Right hindlimb (tissue), 1 donor: ENCODE measurements at places on chromosomes 6 and 20.

DNA sequence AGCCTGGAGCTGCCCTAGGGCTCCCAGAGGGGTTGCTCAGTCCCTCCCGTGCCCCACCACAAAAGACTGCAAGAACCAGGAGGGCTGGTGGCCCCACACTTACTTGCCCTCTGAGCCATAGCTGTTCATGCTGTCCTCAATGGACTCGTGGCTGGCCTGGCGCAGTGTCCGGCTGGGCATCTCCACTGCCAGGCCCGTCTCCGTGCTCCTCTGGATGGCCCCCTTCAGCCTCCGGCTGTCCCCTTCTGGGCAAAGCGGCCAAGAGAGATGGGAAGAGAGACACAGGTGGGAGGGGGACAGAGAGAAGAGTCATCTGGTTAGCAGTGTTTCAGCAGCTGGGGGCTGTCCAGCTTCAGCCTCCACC, 25.5 kb downstream of the KCNK15 start:
- DNase-seq, result no peak

DNA sequence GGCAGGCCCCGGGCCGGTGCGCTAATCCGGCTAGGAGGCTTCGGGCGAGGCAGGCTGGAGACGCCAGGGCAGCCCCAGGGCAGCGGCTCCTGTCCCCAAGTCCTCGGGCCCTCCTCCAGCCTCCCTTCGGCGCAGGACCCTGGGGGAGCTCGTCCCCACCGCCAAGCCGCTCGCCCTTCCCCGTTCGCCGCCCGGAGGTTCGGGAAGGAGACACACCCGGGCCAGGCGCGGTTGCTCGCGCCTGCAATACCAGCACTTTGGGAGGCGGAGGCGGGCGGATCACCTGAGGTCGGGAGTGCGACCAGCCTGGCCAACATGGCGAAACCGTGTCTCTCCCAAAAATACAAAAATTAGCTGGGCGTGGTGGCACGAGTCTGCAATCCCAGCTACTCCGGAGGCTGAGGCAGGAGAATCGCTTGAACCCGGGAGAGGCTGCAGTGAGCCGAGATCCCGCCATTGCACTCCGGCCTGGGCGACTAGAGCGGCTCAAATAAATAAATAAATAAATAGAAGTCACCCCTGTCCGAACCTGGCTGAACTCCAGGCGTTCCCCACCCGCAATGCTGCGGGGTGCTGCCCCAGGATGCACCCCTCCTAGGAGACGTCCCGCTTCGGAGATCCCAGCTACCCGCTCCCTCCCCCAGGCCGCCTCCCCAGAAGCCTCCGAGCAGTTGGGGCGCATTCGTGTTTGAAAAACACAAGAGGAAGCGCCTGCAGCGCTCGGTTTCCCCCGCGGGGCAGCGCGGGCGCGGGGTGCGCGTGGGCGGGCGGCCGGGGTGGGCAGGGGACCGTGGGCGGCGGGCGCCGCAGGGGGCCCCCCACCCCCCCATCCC, 27.5 kb downstream of the SERPINB9 start:
- DNase-seq, result peak; percentile 58

- no peak for DNase-seq
Measured at GRCh38 chr6:27582928-27583725, 110.2 kb upstream of the ZNF184 start.

- peak; percentile 71 for DNase-seq
Measured at GRCh38 chr6:112188906-112189305, 65.5 kb downstream of the LAMA4 start.

GRCh38 chr6:100790084-100790483, 91.0 kb downstream of the ASCC3 start:
- DNase-seq, result no peak

DNA sequence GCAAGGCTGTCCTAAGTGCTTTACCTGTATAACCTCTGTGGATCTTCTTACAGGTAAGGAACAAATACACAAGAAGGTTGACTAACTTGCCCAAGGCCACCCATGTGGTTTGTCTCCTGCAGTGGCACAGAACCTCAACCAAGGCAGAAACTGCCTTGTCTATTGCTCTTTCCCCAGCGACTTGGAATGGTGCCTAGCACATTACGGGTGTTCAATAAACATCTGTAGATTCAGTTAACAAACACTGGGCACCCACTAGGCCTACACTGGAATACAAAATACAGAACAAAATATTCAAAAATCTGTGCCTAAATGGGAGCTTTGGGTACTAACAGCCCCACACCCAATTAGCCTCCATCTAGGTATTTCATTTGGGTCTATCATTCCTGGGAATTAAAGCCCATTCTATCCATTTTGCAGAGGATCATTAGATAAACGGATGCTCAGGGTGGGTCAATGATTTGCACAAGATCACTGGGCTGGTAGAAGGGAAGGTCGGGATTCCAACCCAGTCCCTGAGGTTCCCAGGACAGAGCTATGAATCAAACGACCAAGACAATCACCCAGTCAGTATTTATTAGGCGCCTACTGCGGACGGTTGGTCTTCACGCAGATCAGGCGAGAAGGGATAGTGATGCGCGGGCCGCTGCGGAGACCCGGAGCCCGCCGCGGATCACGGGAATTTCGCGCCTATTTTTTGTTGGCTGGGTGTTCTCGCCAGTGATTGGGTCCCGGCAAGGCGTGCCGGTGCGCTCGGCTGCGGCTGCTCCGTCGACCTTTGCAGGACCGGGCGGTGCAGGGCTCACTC, at the start of gene STK35:
STK35 (plus strand) TSS at position 771 of the 808 bp plus-strand sequence. CDS start 55 bp downstream, outside the sequence.
- DNase-seq, result no peak

GRCh38 chr6:10963113-10963512, 76.3 kb downstream of the SYCP2L start:
- no peak for DNase-seq

GRCh38 chr6:128667339-128667858, 147.0 kb upstream of the PTPRK start:
- no peak for DNase-seq

GRCh38 chr6:133467982-133468380, 226.8 kb downstream of the EYA4 start:
- no peak for DNase-seq
